Islet precursor cell (in vitro differentiated cells): ENCODE measurements at places on chromosomes 4 and X.

- DNase-seq, result no peak
These were observed 15.5 kb downstream of the UNC5C start for GRCh38 chr4:95533254-95533653.

DNA sequence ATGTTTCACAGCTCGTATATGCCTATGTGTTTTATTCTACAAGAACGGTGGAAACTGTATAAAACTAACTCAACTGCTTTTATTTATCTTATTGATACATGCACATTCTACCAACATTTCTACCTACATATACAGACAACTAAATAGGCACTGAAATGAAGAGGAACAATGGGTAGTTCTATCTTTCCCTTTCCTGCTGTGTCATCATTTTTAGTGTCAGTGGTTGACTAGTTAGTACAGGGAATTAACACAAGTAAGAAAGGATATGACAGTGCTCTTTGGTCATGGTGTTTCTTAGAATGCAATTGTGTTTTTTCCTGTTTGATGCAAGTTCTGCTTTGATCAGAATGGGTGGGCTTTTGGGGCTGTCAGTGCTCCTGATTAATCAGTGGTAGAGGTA is 293.8 kb upstream of the CTSO start:
- no peak for DNase-seq

- no peak for DNase-seq
These were observed 148.8 kb downstream of the NWD2 start for GRCh38 chr4:37393321-37393720.

GRCh38 chr4:162356181-162356580 is 192.4 kb upstream of the FSTL5 start:
- no peak for DNase-seq

- no peak for DNase-seq
These were observed 1017.1 kb upstream of the HS3ST1 start for GRCh38 chr4:12445711-12446235.
